ENCODE measurements at places on chromosomes 12 and 14.

GRCh38 chr12:69157023-69157655 is 82.2 kb upstream of the CPSF6 start:
- peak; percentile 74 for DNase-seq

- no peak for DNase-seq
Measured at GRCh38 chr12:27577688-27578087, 53.7 kb downstream of the PPFIBP1 start.

DNA sequence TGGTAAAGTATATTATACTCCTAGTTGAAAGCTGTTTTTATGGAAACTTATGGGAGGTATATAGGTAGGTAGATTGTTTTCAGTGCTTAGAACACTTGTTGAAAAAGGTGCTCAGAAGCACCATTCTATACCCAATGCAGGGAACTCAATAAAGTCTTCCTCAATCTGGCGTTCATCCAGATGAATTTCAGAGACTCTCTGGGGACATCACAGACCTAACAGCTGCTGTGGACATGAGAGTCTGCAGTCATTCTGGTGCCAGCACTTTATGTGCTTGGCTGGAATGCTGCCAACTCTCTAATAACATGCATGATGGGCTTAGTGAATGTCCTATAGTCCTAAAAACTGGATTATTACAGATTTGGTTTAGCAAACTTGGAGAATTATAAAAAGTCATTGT is 115.9 kb downstream of the NTN4 start:
- no peak for DNase-seq

DNA sequence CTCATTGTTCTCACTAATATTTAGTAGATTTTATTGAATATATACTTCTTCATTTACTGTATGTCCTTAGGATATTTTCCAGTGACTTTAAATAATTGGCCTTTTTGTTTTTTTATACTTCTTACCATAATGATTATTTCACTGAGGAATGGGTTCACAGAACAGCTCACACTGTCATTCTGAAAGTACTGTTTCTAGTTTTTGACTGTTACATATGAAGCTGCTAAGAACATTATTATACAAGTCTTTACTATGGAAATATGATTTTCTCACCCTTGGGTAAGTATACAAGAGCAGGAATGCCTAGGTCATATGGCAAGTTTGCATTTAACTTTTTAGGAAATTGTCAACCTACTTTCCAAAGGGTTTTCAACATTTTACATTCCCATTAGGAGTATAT is 343.1 kb downstream of the CCER1 start:
- no peak for DNase-seq

- no peak for DNase-seq
Measured at GRCh38 chr12:28974166-28974565, 174.9 kb upstream of the FAR2 start.

DNA sequence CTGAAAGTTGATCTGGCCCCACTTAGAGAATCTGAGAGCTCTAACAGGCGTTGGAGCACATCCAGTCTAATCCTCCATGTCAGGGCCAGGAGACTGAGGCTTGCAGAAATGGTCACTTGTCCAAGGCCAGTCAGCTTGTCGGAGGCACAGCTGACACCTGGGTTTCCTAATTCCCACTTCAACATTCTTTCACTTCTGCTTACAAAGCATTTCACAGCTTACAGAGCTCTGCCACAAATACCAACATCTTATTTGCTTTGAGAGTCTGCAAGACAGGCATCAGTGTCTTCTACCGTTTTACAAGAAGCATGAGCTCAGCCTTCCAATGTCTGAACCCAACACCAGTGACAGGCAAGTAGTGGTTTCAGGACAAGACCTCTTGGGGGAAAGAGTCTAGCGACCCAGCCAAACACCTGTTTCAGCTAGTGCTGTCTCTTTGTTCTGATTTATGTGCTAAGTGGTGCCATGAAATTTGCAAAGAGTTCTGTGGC is 31.8 kb downstream of the ISCA2 start:
- no peak for DNase-seq

DNA sequence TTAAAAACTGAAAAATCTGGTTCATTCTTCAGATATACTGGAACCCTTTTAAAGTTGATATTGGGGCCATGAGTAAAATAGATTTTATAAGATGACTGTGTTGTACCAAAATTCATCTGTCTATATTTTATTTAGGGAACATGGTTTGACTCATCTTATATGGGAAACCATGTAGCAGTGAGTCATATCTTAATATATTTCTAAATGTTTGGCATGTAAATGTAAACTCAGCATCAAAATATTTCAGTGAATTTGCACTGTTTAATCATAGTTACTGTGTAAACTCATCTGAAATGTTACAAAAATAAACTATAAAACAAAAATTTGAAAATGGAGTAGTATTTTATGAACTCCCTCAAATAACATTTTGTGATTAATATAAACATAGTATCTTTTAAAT is 14.2 kb downstream of the PTGER2 start:
- no peak for DNase-seq

Measured in dorsolateral prefrontal cortex (tissue), 122 donors.